ENCODE measurements at places on chromosomes 7 and 10.

DNA sequence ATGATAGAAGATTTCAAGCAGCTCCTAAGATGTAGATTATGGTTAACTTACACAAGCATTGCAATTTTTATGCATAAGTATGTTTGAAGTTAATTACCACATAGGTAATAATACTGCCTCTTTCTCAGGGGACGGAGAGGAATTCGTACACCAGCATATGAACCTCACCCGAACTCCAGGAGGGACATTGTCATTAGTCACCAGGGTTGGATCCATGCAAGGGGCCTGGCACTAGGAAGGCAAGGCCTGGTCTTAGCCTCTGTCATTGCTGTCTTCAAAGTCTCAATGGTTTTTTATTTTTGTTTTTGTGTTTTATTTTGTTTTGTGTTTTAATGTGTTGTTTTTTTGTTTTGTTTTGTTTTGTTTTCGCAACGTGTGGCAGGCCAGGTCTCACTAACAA is 145.6 kb upstream of the PPP2R2D start:
- DNase-seq, result no peak

GRCh38 chr10:45076891-45077290 is 76.2 kb downstream of the ZNF22 start:
- no peak for DNase-seq

DNA sequence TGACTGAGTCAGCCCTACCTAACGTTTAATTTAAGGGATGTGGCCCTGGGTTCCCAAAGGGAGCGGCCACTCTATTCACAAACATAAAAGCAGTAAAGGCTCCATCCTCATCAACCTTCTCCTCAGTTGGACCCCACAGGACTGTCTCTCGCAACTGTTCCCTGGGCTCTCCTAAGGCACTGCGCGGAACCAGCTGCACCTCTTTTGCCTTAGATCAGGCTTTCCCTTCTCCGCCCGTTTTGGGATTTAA is 689 bp upstream of the GTPBP4 start:
- peak; percentile 34 for DNase-seq

- no peak for DNase-seq
These were observed 451.4 kb upstream of the POM121L12 start for GRCh38 chr7:52584041-52584440.

GRCh38 chr10:34343764-34344163 is 471.3 kb downstream of the PARD3 start:
- DNase-seq, result peak; percentile 52

DNA sequence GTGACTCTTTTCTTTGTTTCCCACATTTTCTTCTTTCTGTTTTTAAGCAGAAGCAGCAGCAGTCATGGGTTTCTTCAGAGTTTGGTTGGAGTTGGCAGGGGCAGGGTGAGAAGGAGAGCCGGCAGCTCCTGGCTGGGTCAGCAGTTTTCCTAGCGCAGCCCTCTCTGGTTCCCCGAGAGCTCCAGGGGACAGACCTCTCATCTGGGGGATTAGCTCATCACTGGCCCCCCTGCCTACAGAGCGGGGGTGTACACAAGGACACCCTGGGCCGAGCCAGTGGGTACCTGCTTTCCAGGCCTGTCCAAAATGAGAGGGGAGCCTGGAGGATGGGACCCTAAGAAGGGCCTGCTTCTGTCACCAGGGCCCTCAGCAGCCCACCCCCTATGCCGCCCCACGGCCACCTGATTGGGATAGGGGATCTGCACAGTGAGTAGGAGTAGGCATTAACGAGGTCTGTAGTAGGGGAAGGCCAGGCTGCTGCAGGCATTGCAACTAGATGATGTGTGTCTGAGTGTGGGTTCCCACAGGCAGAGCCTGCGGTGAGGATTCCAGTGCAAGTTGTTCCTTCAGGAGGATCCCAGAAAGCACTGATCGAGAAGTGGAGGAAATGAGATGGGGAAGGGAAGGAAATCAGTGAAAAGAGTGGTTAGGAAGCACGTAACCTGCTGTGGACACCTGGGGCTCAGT is 122.9 kb upstream of the PPIF start:
- no peak for DNase-seq

DNA sequence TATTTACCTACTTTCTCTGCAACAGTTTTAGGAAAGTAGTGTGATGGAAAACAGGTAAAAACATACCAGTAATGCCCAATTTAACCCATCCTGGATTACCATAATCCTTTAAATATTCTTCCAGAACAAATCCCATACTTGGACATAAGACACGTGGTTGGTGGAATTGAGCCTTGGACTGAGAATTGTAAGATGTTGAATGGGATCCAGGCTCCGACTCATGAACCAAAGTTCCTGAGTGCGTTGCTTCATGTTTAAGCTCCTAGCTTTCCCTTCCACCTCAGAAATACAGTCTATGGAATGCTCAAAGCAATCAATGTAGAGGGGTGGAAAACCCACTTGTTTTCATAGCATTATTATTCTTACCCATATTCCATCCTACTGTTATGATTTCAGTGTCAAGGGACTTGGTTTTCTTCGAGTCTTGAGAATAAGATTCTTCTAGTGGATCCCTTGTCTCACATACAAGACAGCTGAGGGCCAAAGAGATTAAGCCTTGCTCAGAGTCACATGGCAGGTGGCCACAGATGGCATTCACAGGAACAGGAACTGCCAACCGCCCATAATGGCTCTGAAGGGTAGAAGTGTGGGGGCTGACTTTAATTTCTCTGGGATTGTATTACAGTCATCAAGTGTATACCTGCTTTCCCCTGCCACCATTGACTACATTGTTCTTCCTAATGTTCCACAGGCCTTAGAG is 171.2 kb downstream of the GFRA1 start:
- peak; percentile 52 for DNase-seq

GRCh38 chr7:68604541-68604940 is 993.7 kb upstream of the AUTS2 start:
- DNase-seq, result no peak

GRCh38 chr7:25392588-25393338 is 164.5 kb upstream of the NPVF start:
- no peak for DNase-seq

GRCh38 chr7:70678621-70679251 is 453.2 kb upstream of the GALNT17 start:
- DNase-seq, result peak; percentile 31
